CD4-positive, alpha-beta T cell treated with Interleukin-2 at 100 ng/mL for 4 hours (primary cell): ENCODE measurements at places on chromosomes 16 and 17.

DNA sequence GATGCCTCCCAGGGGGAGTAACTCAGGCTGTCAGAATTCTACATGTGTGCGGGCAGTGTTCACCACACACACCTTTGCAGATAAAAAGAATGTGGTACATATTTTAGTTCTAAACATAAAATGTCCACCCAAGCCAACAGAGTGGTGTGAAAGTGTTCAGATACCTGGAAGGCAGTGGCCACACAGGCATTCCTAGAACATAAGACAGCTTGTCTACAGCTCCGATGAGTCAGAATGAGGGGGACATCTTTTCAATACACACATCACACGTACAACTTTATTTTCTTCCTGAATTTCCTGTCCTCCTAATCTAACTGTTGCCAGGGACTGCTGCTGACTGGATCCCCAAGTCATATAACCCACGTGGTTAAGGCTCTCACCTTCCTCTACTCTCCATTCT, 142.3 kb downstream of the ZFHX3 start:
- DNase-seq: no peak

GRCh38 chr17:70582777-70583176, 413.4 kb downstream of the KCNJ2 start:
- no peak for DNase-seq

- peak; percentile 10 for DNase-seq
Observed at GRCh38 chr16:495127-495748, 32.3 kb upstream of the CAPN15 start.

DNA sequence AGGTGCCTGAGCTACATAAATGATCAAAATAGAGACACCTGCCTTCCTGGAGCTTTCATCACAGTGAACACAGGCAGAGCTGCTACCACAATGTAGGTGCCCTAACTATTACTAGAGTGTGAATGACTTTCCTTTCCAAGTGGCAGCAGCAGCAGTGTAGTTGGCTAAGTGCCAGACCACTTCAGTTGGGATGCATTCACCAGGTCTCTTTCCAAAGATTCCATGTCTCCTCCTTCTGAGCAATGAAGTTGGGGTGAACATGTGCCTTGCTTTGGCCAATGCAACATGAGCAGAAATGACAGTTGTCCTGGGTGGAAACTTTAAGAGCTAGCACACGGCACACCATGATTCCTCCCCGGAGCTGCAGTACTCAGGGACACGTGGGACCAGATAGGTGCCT, 23.3 kb upstream of the CACNG4 start:
- DNase-seq: no peak

GRCh38 chr17:12007466-12007865, 10.2 kb upstream of the ZNF18 start:
- DNase-seq: no peak

DNA sequence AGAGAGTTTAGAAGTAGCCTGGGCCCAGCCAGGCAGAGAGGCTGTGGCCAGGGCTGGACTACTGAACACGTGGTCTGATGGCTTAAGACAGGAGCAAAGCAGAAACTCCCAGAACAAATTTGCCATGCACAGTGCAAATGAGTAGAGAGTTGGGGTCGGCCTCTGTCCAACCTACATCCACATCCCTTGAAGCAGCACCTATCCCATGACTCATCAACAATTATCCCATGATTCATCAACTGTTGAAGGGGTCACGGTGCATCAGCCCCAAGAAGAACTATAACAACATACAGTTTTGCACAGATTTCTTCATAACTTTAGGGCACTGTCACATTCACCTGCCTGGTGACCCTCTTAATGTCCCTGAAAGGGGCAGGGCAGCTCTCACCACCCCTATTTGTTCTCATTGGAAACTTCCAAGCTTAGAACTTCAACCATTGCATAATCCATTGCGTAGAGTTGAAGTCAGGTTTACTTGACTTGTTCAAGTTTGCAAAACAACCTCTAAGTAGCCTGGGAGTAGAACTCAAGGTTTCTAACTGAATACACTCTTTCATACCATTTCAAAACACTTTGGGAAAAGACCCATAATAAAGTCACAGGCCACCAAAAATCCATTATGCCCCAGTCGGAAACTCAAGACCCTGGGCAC, 235.2 kb upstream of the CDH5 start:
- no peak for DNase-seq

DNA sequence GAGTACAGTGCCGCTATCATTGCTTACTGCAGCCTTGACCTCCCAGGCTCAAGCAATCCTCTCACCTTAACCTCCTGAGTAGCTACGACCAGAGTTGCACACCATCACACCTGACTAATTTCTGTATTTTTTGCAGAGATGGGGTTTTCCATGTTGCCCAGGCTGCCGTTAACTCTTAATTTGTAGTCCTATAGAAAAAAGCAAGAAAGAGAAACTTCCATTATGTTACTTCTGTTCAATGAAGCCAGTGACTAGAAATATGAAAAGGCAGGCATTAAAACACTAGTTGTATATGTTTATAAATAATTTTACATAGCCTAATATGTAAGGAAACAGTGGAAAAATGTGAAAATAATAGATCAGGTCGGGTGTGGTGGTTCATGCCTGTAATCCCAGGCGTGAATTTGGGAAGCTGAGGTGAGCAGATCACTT, 9.7 kb downstream of the RAD51C start:
- no peak for DNase-seq
